Stimulated activated CD4-positive, alpha-beta T cell treated with anti-CD3 and anti-CD28 coated beads, Interleukin-12 subunit alpha, Interleukin-12 subunit beta, amount 100 ng/mL, for 4 hours (primary cell): ENCODE measurements at places on chromosomes 5 and 9.

GRCh38 chr5:62340979-62341378 is 35.0 kb downstream of the KIF2A start:
- no peak for DNase-seq

DNA sequence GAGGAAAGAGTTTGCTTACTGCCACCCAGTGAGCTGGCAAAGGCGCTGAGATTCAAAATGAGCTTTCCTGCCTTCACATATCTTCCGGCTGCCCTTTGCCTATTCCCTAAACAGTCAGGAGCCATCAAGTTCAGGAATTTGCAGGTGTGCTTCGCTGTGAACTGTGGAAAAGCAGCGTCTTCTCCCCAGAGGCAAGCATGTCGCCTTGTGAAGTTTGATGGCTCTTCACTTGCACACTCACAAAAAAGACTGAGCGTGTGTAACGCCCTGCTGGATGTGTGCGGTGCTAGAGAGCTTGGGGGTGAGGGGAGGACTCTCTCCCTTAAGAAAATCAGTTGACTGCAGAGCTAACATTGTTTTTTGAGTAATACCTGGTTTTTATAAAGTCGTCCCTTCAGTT is 288.7 kb downstream of the DOCK8 start:
- no peak for DNase-seq

DNA sequence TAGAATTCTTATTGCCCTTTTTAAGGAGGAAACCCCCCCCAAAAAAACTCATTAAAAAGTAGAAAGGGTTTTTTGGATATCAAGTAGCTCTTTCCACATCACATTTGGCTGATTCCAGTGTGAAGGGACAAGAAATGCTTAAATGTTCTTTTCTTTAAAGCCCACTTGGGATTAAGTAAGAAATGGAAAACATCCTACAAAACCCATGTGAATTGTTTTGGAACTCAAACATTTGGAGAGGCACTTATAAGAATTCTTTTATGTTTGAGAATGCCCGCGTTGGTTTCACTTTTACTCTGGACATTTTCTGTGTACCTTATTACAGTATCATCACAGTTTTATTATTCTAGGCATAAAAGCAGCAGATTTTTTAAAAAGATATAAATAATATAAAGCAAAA is 301.1 kb upstream of the ACTBL2 start:
- DNase-seq, result no peak

- no peak for DNase-seq
Measured at GRCh38 chr9:68683433-68683832, 21.6 kb upstream of the PIP5K1B start.

GRCh38 chr9:110180511-110181434 is 27.2 kb downstream of the C9orf152 start:
- no peak for DNase-seq

DNA sequence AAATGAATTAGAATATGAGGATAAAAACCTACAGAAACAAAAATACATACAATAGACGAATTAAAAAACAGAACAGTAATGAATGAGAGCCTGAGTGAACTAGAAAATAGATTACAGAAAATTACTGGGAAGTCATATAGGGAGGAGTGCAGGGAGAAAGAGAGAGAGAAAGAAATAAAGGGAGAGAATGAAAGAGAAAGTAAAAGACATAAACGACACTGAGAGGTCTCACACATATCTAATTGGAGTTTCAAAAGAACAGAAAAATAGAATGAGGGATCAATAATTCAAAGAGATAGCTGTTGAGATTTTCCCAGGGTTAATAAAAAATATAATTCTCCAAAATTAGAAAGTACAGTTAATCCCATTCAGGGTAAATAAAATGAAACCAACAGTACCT is 156.4 kb upstream of the FTMT start:
- no peak for DNase-seq

DNA sequence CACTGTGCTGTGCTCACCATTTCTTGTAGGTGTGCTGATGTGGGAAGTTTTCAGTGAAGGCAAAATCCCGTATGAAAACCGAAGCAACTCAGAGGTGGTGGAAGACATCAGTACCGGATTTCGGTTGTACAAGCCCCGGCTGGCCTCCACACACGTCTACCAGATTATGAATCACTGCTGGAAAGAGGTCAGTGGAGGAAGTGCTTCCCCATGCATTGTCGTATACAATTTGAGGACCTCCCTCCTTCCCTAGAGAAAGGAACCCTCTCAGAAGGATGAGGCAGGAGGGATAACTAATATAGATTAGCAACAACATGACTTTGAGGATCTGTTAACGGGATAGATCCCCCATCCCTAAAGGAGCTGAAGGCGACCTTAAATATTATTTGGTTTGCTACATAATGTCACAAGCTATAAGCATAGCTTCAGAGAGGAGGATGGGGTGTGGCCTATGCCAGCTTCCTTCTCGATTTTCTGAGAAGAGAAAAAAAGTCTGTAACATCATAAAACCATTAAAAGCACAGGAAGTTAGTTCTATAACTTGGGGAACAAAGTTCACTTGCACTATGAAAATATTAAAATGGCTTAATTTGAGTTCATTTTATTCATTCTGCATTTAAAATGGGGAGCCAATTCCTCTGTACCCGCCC is 17.0 kb upstream of the CYFIP2 start:
- no peak for DNase-seq

DNA sequence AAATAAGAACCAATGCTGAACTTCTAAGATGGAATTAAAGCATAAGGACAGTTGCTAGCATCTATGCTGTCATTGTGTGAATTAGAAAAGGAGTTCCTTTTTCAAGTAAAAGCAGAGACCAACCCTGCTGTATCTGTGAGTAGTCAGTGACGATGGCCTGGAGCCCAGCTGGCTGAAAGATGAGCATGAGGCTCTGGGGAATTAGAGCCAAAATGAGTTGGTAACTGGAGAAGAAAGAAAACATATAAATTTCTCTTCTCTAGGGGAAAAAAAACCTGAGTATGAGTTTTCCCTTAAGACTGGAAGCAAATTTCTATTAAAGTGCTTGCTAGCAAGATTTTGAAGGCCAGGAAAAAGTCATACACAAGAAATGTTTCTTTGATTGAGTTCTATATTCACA is 1.6 kb upstream of the SPZ1 start:
- no peak for DNase-seq
